ENCODE measurements at places on chromosomes 1 and 21. TPM values are rescaled to one million over a fixed set of nuclear protein-coding genes. Genes with fewer than 3 reads are reported as not detected.

The LIN28A gene
- total RNA-seq, result not detected

DNA sequence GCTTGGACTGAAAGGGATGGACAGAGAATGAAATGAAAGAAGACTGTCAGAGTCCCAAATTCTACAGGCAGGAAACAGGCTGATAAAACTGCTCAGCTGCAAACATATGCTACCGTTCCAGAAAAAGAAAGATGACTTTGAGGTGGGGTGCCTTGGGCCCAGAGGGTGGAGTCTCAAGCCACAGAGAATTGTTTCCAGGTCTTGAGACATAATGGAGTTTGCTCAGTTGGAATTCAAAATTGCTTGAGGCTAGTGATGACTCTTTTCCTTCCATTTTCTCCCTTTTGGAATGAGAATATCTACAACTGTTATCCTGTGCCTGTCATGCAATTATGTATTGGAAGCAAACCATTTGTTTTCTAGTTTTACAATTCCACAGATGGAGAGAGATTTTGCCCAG lies 23.6 kb upstream of the PSEN2 start:
- DNase-seq, result no peak

- no peak for DNase-seq
These were observed 74.4 kb downstream of the CAMTA1 start for GRCh38 chr1:6859415-6860343.

- peak; percentile 28 for DNase-seq
These were observed 29.8 kb downstream of the MAPKAPK2 start for GRCh38 chr1:206714331-206715058.

- DNase-seq, result no peak
These were observed 7.0 kb downstream of the NAV1 start for GRCh38 chr1:201545851-201546492.

GRCh38 chr1:240014051-240014450 lies 77.6 kb upstream of the FMN2 start:
- DNase-seq, result no peak

The OR10Z1 gene
- not detected for total RNA-seq

DNA sequence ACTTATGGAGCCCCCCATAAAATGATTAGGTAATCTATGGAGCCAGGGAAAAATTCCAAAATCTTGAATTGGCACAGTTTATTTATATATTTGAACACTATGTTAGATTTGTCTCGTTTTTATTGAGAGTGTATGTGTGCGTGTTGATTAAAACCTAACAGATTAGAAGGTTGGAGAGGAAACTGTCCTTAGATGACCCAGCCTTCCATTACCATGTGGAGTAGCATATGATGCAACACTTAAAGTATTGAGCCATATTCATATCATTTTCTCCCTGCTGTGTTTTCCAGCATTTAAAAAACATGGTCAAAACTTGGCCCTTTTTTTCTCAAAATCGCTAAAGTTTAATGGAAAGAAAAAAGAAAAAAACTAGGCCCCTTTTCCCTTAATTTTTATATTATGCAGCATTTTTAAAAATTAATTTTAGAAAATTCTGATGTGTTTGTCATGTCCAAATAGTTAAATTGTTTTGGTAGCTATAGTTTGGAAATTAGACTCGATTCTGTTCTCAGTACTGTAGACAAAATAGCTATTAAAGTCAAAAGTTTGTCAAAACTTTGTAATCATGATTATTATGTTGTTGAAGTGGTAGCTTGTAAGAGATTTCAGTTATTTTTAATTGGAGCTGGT lies 2.3 kb downstream of the LRRC8D start:
- DNase-seq, result no peak

The TTC39A gene
- total RNA-seq, result 42.1 TPM

The THEM5 gene
- total RNA-seq, result not detected

DNA sequence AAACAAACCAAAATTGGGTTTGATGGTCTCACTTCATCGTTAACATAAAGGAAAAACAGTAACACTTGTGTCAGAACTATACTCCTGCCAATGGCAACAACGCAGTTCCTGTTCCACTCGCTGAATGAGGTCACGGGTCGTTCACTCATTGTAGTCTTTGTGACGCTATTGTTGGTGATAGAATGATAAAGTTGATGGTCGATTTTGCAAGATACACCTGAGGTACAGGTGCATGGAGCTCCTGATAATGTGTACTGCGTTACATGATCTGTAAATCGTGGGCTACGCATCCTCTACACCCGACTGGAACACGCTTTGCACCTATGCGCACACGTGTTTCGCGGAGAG lies 391 bp upstream of the CENPS start:
- no peak for DNase-seq

The KCNE2 gene
- 0.52 TPM for total RNA-seq

GRCh38 chr1:15826810-15827507 lies 19.5 kb upstream of the UQCRHL start:
- peak; percentile 13 for DNase-seq

DNA sequence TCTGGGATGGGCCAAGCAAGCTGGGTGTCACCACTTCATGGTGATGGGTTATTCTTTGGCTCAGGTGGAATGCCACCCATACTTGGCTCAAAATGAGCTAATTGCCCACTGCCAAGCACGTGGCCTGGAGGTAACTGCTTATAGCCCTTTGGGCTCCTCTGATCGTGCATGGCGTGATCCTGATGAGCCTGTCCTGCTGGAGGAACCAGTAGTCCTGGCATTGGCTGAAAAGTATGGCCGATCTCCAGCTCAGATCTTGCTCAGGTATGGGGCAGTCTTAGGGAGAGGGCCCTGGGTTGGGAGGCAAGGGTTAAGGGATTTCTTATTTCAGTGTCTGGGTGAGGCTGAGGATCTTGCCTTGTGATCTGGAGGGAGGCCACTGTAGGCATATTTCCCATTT lies 15.4 kb upstream of the NASP start:
- DNase-seq, result no peak

- no peak for DNase-seq
These were observed 23.1 kb upstream of the DYNLT5 start for GRCh38 chr1:66729119-66729518.

The TEDDM1 gene
- not detected for total RNA-seq

GRCh38 chr1:84842748-84843231 lies 50.2 kb downstream of the LPAR3 start:
- no peak for DNase-seq

The B3GALNT2 gene
- 20.1 TPM for total RNA-seq

The UTS2 gene
- total RNA-seq, result not detected

GRCh38 chr1:218164111-218164929 lies 120.8 kb upstream of the RRP15 start:
- peak; percentile 64 for DNase-seq

- no peak for DNase-seq
These were observed 17.4 kb upstream of the ENAH start for GRCh38 chr1:225670356-225670755.

The PDE4B gene
- 14.3 TPM for total RNA-seq

GRCh38 chr1:207807690-207808321 lies 56.0 kb downstream of the CD46 start:
- no peak for DNase-seq

DNA sequence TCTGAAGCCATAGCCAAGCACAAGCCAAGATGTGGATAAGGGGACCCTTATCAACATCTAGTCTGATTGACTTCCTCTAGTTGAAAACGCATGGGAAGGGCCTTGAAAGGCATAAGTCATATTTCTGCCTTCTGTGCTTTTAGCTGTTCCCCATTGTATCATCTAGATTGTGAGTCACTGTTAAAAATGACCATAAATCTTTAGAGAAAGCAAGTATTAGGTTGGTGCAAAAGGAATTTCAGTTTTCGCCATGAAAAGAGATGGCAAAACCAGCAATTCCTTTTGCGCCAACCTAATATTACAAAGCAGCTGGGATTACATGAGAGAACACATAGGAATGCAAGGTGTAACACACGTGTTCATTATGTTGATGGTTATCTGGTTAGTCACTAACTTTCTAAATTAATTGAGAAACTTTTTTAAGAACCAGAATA lies 63.6 kb downstream of the CLIC6 start:
- DNase-seq, result no peak

The KAZN gene
- total RNA-seq, result 33.5 TPM

DNA sequence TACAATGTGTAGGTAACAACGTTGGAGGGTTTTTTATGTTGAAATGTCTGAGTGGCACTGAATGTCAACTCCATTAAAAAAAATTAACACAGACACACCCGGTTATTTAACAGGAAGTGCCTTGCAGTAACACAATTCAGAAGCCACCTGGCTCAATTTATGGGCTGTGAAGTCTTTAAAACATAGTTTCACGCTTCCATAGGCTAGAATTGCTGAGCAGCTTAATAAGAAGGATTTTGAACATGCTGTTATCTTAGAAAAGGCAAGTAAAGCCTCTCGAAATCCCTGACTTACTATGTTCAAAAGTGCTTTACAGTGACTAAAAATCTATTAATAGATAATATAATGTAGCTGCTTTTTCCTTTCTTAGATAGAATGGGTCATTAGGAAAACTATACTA lies 19.7 kb downstream of the SRSF4 start:
- no peak for DNase-seq

The CELA3A gene
- total RNA-seq, result not detected

The RORC gene
- 16.4 TPM for total RNA-seq

DNA sequence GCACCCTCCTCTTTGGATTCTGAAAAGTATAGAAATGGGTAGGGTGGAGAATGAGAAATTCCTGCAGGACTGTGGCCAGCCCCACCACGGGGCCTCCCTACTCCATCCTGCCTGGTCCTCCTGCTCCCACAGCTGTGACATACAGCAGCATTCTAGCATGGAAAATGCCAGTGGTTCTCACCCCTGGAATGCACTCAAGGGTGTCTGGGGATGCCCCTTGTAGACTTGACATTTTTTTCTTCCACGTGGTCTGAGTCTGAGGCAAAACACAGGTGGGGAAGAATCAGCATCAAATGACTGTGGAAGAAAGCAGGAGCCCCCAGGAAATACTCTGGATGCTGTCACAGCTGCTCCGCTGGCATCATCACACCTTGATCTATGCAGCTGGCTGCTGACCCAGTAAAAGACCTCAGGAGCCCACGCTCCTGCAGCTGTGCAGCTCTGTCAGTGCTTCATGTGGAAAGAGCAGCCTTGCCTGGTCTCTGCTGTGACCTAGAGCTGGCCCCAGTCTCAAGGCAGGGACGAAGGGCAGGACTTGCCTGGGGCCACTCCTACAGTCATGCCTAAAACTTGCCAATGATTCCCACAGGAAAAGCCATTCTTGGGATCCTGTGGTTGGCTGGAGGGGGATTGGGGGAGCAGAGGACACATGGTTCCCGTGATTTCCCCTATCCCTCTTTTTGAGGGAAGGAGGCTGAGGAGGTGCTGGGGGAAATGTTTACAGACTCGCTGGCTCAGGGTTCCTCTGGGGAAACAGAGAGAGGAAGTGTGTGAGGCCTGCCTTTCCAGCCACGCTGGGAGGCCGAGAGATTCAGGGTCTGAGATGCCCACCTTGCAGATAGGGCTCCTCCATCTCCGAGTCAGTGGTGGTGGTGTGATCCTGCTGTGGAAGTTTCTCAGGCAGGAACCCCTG lies 10.8 kb upstream of the A3GALT2 start:
- no peak for DNase-seq

DNA sequence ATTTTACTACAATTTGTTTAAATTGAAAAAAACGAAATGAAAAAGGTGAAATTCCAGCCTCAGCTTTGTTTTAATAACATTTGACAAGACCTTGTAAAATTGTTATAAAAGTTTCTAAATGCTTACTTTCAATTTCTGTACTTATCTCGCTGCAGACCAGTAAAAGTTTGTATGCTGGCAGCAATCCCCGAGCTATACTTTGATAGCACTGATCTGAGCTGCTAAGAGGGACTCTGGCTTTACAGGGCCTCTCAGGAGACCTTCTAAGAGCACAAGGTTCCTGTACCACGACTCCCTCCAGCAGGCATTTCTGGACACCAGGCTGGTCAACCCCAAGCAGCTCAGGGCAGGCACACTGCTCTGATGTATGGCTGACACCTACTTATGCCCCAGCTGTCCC lies 13.1 kb downstream of the STMN1 start:
- no peak for DNase-seq

The UMODL1 gene
- total RNA-seq, result 0.49 TPM

- no peak for DNase-seq
These were observed 56.8 kb upstream of the ERRFI1 start for GRCh38 chr1:8082945-8083344.

GRCh38 chr1:93705892-93706500 lies 24.4 kb upstream of the BCAR3 start:
- DNase-seq, result peak; percentile 40

The C1orf21 gene
- total RNA-seq, result 78.8 TPM

The SPATA46 gene
- total RNA-seq, result not detected

The HAO2 gene
- total RNA-seq, result not detected

The ZNF669 gene
- total RNA-seq, result 8.9 TPM

DNA sequence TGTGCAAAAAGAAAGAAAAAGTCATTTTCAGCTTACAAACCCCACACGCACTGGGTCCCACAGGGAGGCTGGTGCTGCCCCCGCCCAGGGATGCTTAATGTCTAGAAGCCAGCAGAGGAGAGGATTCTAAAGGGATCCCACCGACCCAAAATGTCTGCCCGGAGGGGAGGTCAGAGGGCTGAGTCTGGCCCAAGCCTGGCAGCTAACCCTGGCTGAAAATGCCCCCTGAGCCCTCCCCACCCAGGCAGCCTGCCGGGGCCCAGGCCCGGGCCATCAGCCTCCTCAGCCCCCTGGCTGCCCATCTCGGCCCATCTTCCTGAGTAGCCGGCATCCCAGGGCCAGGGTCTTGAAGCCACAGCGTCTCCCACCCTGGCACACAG lies 33.5 kb downstream of the ACOT7 start:
- no peak for DNase-seq

The NPPB gene
- total RNA-seq, result 0.81 TPM

The HJV gene
- not detected for total RNA-seq

GRCh38 chr1:89476072-89476471 lies 48.6 kb upstream of the LRRC8B start:
- DNase-seq, result no peak

DNA sequence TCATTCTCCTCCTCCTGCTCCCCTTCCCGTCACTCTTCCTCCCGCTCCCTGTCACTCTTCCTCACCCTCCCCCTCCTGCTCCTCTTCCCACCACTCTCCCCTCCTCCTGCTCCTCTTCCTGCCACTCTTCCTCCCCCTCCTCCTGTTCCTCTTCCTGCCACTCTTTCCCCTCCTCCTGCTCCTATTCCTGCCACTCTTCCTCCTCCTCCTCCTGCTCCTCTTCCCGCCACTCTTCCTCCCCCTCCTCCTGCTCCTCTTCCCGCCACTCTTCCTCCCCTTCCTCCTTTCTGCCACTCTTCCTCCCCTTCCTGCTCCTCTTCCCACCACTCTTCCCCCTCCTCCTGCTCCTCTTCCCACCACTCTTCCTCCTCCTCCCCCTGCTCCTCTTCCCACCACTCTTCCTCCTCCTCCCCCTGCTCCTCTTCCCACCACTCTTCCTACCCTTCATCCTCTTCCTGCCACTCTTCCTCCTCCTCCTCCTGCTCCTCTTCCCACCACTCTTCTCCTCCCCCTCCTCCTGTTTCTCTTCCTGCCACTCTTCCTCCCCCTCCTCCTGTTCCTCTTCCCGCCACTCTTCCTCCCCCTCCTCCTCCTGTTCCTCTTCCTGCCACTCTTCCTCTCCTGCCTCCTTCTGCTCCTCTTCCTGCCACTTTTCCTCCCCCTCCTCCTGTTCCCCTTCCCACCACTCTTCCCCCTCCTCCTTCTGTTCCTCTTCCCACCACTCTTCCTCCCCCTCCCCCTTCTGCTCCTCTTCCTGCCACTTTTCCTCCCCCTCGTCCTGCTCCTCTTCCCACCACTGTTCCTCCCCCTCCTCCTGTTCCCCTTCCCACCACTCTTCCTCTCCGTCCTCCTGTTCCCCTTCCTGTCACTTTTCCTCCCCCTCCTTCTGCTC lies 28.7 kb upstream of the ARTN start:
- DNase-seq, result no peak

The TRIM17 gene
- 2.6 TPM for total RNA-seq

- DNase-seq, result peak; percentile 80
These were observed 28.3 kb upstream of the RCSD1 start for GRCh38 chr1:167601442-167602383.

The EVA1C gene
- total RNA-seq, result 55.4 TPM

- DNase-seq, result no peak
These were observed 53.5 kb downstream of the ITSN1 start for GRCh38 chr21:33695813-33696212.

All from upper lobe of right lung (tissue), 1 donor.